Sigmoid colon (tissue), 7 donors: ENCODE measurements at places on chromosomes 2 and 18. TPM values are rescaled to one million over a fixed set of nuclear protein-coding genes. Genes with fewer than 3 reads are reported as not detected.

DNA sequence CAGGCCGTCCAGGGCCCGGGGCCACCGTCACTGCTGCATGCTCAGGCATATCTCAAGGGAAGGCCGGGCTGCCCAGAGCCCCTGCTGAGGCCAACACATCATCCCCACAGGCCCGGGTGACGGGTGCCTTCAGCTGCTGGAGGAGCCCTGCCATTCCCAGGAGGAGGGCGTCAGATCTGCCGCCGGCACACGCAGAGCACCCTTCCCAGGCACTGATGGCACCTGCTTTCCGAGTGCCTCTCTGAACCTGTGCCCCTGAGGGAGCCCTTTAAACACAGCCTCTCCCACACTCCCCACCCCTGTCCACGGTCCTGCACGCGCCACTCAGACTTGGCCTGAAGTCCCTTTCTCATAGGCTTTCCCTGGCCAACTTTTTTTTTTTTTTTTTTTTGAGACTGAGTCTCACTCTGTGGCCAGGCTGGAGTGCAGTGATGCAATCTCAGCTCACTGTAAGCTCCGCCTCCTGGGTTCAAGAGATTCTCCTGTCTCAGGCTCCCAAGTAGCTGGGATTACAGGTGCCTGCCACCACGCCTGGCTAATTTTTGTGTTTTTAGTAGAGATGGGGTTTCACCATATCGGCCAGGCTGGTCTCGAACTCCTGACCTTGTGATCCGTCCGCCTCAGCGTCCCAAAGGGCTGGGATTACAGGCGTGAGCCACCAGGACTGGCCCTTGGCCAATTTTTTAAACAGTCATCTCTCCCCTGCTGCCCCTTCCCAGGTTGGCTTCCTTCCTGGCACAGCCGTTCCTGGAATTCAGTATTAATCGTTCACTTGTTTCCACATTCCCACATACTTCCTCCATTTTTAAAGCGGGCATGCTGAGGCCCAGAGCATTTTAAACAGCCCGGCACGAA, 211.7 kb downstream of the NDUFA10 start:
- DNase-seq = peak; percentile 77

Gene HOXD12
- total RNA-seq = not detected

Gene MSTN
- 0.71 TPM for total RNA-seq

GRCh38 chr18:36045241-36045991, 21.9 kb downstream of the RPRD1A start:
- DNase-seq = no peak

GRCh38 chr2:119352357-119352756, 14.3 kb downstream of the C2orf76 start:
- no peak for DNase-seq

- DNase-seq = peak; percentile 42
Observed at GRCh38 chr2:96734880-96735583, 4.8 kb downstream of the LMAN2L start.

Gene CPO
- 0.95 TPM for total RNA-seq
